ENCODE measurements at places on chromosomes 11 and 22. TPM values are rescaled to one million over a fixed set of nuclear protein-coding genes. Genes with fewer than 3 reads are reported as not detected.

MS4A4A gene
- total RNA-seq: 13.4 TPM

OR4C46 gene
- total RNA-seq: not detected

NCAM1 gene
- 244 TPM for total RNA-seq

BCO2 gene
- total RNA-seq: 137 TPM

MPPED2 gene
- 12.3 TPM for total RNA-seq

LGR4 gene
- total RNA-seq: 43.5 TPM

PAX6 gene
- total RNA-seq: not detected

OR52H1 gene
- total RNA-seq: not detected

NEFH gene
- total RNA-seq: 0.12 TPM

TPCN2 gene
- total RNA-seq: 7.9 TPM

RIMBP3C gene
- not detected for total RNA-seq

PHOX2A gene
- total RNA-seq: not detected

COX8A gene
- total RNA-seq: 1,107 TPM

MAPK11 gene
- 9.1 TPM for total RNA-seq

GRAMD1B gene
- total RNA-seq: 12.2 TPM

PYGM gene
- total RNA-seq: 175 TPM

HOATZ gene
- total RNA-seq: not detected

GRK3 gene
- 4.3 TPM for total RNA-seq

OR56A1 gene
- not detected for total RNA-seq

PARVG gene
- total RNA-seq: 3.5 TPM

CHADL gene
- 25.4 TPM for total RNA-seq

RIMBP3B gene
- 0.05 TPM for total RNA-seq

SCN3B gene
- 1.7 TPM for total RNA-seq

PRSS23 gene
- total RNA-seq: 5.6 TPM

PATE4 gene
- not detected for total RNA-seq

DRICH1 gene
- not detected for total RNA-seq

TRIM22 gene
- total RNA-seq: 19.2 TPM

COA4 gene
- 49.9 TPM for total RNA-seq

SLC22A9 gene
- total RNA-seq: not detected

CSNK2A3 gene
- 1.1 TPM for total RNA-seq

CEND1 gene
- not detected for total RNA-seq

CD6 gene
- total RNA-seq: 0.20 TPM

Data from left ventricle myocardium superior (tissue), 1 donor.